ENCODE measurements at places on chromosomes 5 and 9. TPM values are rescaled to one million over a fixed set of nuclear protein-coding genes. Genes with fewer than 3 reads are reported as not detected.
A peak's percentile ranks its signal among the peaks of the same experiment; 100 is the strongest.

The LCNL1 gene
- total RNA-seq, result not detected

- DNase-seq, result no peak
- H3K4me1 ChIP-seq, result no peaks in the 10 kb centered on the region
- H3K27me3 ChIP-seq, result peaks cover 3% of the 10 kb centered on the region
- H3K36me3 ChIP-seq, result no peaks in the 10 kb centered on the region
- H3K4me3 ChIP-seq, result no peak overlapping the region
Measured at GRCh38 chr9:87063246-87063645, 115.9 kb upstream of the GAS1 start.

- no peaks in the 10 kb centered on the region for H3K4me1 ChIP-seq
- no peak for DNase-seq
- peaks cover 2% of the 10 kb centered on the region for H3K27me3 ChIP-seq
- H3K27ac ChIP-seq, result no peak overlapping the region
- peaks cover 6% of the 10 kb centered on the region for H3K36me3 ChIP-seq
Measured at GRCh38 chr9:14133394-14133793, 180.5 kb downstream of the NFIB start.

DNA sequence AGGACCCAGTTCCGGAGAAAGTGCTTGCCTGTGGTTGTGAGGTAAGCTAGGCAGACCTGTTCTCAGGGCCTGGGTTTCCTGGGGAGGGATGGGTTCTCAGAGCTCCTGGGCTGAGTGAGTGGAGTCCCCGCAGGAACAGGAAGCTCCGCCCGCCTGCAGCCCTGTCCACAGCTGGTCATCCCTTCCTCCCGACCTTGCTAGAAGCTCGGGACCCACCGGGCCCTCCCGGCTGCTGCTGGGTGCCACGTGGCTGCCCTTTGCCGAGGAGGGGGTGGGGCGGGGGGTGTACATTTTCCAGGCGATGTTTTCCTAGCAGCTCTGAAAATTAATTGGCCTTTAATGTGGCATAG is 198.1 kb downstream of the C9orf50 start:
- peaks cover 4% of the 10 kb centered on the region for H3K4me1 ChIP-seq
- peaks cover 9% of the 10 kb centered on the region for H3K27me3 ChIP-seq
- no peak for DNase-seq
- H3K36me3 ChIP-seq, result no peaks in the 10 kb centered on the region
- H3K27ac ChIP-seq, result no peak overlapping the region
- no peak overlapping the region for H3K4me3 ChIP-seq

The SHISAL2B gene
- 1.4 TPM for total RNA-seq

The PCDHA9 gene
- 1.7 TPM for total RNA-seq

DNA sequence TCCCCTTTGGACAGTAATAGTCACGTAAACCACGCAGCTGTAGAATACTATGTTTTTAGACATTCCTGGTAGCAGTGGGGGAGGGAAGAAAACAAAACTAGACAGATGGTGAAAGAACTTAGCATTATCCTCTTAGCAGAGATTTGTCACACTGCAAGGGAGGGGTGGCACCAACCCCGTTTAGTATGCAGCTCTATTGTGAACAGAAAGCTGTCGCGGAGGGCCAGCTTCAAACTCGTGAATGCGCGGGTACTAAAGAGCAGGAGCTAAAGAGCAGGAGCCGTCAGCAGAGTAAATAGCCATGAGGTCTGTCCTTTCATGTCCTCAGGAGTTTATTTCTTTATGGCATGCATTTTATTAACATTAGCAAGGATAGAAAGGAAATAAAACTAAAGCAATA is 141.9 kb upstream of the SLC12A2 start:
- no peak overlapping the region for H3K4me3 ChIP-seq
- no peaks in the 10 kb centered on the region for H3K36me3 ChIP-seq
- peaks cover 22% of the 10 kb centered on the region for H3K4me1 ChIP-seq
- peak; percentile 8 for DNase-seq

GRCh38 chr5:137375741-137376526 is 123.2 kb downstream of the SPOCK1 start:
- H3K27me3 ChIP-seq, result no peaks in the 10 kb centered on the region
- no peak overlapping the region for H3K27ac ChIP-seq
- H3K4me3 ChIP-seq, result no peak overlapping the region

DNA sequence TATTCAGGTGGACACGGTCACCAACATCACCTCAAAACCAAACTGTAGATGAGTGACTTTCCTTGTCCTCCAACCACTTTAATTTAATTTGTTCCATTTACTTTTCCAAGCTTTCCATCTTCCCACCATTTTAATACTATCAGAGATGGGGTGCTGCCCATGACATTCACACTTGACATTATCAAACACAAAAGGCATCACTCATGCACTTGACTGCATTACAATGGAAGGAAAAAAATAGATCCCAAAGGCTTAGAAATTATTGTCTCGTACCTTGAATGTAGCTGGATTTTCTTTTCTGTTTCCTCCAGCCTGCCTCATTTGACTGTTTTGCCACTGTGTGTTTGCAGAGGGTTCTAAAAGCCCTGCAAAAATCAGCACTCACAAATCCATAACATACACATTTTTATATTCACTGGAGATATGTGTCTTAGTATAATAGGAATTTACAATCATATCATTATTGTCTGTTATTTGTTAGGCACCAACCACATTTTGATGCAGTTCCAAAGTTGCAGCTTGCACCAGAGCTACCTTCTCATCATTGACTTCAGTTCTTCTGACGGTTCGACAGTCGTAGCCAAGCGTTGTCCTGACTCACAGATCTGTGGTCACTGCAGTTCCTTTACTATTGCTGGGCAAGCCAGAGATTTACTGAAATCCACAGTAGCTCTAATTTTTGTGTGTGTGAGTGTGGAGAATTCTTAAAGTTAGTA is 712.3 kb upstream of the WWC1 start:
- no peak for DNase-seq
- peaks cover 3% of the 10 kb centered on the region for H3K4me1 ChIP-seq
- H3K4me3 ChIP-seq, result no peak overlapping the region
- no peak overlapping the region for H3K27ac ChIP-seq
- H3K36me3 ChIP-seq, result no peaks in the 10 kb centered on the region

The DNAJB5 gene
- total RNA-seq, result 20.4 TPM

DNA sequence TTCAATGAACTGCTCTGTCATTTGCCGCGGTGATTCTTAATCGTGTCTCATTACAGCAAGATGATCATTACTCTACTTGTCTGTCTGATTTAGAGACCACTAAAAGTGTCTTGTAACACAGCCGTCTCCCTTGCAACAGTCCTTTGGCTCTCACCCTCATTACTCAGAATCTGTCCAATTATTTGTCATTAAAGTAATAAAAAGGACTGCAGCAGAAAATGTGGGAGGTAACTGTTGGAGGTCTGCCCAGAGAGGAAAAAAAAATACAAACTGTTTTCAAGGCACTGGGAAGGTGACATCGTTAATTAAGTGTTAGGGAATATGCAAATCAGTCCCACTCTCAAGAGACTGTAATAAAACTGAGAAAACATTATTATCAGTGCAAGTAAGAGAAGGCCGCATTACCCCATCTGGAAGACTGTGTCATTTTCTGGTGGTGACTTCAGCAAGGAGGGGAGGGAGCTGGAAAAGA is 281.0 kb downstream of the RASEF start:
- no peak overlapping the region for H3K4me3 ChIP-seq
- no peaks in the 10 kb centered on the region for H3K4me1 ChIP-seq
- H3K27ac ChIP-seq, result no peak overlapping the region

GRCh38 chr5:107011605-107012004 is 659.1 kb downstream of the EFNA5 start:
- H3K36me3 ChIP-seq, result no peaks in the 10 kb centered on the region
- H3K27me3 ChIP-seq, result no peaks in the 10 kb centered on the region
- no peak overlapping the region for H3K4me3 ChIP-seq
- DNase-seq, result no peak

DNA sequence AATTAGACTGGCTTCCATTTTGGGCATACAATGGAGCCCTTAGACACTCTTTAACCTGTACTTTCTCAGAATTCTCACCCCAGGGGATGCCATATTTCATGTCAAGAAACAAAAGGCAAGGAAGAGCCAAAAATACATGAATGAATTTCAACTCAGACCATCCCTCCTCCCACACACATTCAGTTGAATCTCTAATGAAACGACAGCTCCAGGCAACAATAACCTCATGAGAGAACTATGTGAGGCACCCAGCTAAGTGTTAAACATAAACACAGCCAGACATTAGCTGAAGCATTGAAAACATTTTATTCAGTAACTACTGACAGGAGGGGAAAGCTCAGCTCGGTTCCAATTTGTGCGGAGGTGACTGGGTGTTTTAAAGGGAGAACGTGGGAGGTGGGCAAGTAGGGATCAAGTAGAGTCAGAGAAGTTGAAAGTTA is 1359.1 kb upstream of the CDH9 start:
- no peaks in the 10 kb centered on the region for H3K36me3 ChIP-seq
- H3K27me3 ChIP-seq, result peaks cover 1% of the 10 kb centered on the region
- DNase-seq, result no peak
- H3K4me1 ChIP-seq, result peaks cover 6% of the 10 kb centered on the region

DNA sequence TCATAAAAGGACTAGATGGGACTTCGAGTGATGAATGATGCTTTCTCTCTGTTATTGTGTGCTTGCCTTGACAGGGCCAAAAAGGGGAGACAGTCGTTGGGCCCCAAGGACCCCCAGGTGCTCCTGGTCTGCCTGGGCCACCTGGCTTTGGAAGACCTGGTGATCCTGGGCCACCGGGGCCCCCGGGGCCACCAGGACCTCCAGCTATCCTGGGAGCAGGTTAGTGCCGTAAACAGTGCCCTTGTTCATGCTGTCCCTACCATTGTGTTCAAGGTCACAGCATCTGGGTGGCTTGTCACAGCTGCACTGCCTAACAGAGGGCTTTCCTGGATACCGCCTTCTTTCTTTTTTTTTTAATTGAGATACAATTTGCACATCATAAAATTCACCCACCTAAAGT is 48.7 kb upstream of the TGFBR1 start:
- H3K4me3 ChIP-seq, result no peak overlapping the region
- peaks cover 25% of the 10 kb centered on the region for H3K36me3 ChIP-seq

DNA sequence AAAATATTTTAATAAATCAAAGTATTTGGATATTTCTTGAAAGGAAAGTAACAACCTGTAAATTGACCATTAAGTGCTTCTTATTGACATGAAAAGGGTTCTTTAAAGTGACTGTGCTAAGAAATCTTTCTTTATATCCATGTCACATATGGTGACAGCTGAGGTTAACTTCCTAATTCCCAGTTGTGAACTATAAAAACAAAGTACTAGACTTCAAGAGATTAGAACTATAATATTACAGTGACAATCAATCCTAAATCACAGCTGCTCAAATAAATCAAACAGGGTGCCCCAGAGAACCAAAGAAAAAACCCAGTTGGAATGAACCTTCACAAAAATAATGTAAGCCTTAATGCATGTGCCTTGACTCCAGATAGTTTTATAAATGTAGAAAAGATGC is 332.6 kb upstream of the PDE4D start:
- H3K27ac ChIP-seq, result no peak overlapping the region
- H3K27me3 ChIP-seq, result no peaks in the 10 kb centered on the region
- H3K36me3 ChIP-seq, result no peaks in the 10 kb centered on the region
- peaks cover 4% of the 10 kb centered on the region for H3K4me1 ChIP-seq
- H3K4me3 ChIP-seq, result no peak overlapping the region
- no peak for DNase-seq

- H3K4me3 ChIP-seq, result peak overlapping the region; percentile 99
- H3K27me3 ChIP-seq, result peaks cover 20% of the 10 kb centered on the region
- H3K4me1 ChIP-seq, result peaks cover 40% of the 10 kb centered on the region
- peak; percentile 41 for DNase-seq
Measured at GRCh38 chr9:34047864-34048726, 592 bp downstream of the UBAP2 start.

The TMEM252 gene
- not detected for total RNA-seq

The CDK7 gene
- total RNA-seq, result 21.4 TPM

DNA sequence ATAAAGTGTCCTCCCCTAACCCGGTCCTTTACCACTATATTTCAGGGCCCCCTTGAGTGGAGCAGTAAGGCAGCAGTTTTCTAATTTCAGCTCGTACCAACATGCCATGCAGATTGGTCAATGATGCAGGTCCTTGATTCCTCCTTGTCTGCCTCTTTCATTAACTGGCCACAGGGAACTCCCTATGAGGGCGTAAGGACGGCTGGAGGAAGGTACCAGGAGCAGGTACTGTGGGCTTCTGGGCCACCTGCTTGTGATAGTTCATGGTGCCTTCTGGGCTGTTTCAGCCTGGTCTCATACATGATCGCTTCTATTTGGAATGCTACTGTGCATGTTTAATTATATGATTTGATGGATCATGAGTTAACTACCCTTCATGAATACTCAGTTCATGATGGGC is 9.4 kb upstream of the ZFR start:
- no peak overlapping the region for H3K27ac ChIP-seq
- no peak overlapping the region for H3K4me3 ChIP-seq
- H3K4me1 ChIP-seq, result peaks cover 11% of the 10 kb centered on the region
- no peak for DNase-seq
- peaks cover 3% of the 10 kb centered on the region for H3K27me3 ChIP-seq
- no peaks in the 10 kb centered on the region for H3K36me3 ChIP-seq

DNA sequence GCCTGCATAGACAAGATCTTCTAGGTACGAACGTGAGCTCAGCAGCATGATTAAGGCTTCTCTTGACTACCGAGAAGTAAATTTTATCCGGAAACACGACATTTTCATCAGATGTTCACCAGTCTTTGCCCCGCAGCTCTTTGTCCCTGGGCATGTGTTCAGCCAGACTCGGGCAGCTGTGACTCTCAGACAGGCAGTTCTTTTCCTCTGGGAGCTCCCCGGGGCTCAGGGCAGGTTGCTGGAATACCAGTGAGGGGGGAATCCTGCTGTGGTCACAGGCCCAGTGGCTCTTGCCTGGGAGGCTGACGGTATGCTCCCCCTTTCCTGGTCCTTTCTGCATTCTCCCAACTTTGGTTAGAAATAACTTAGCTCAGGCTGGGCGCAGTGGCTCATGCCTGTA is 186.1 kb downstream of the GNA14 start:
- DNase-seq, result no peak
- no peaks in the 10 kb centered on the region for H3K36me3 ChIP-seq
- no peak overlapping the region for H3K4me3 ChIP-seq
- peaks cover 6% of the 10 kb centered on the region for H3K27me3 ChIP-seq
- peaks cover 8% of the 10 kb centered on the region for H3K4me1 ChIP-seq
- no peak overlapping the region for H3K27ac ChIP-seq

- no peaks in the 10 kb centered on the region for H3K27me3 ChIP-seq
- no peak overlapping the region for H3K27ac ChIP-seq
- DNase-seq, result no peak
- H3K4me3 ChIP-seq, result no peak overlapping the region
- H3K36me3 ChIP-seq, result no peaks in the 10 kb centered on the region
Measured at GRCh38 chr5:165304193-165304827, 1798.9 kb downstream of the MAT2B start.

DNA sequence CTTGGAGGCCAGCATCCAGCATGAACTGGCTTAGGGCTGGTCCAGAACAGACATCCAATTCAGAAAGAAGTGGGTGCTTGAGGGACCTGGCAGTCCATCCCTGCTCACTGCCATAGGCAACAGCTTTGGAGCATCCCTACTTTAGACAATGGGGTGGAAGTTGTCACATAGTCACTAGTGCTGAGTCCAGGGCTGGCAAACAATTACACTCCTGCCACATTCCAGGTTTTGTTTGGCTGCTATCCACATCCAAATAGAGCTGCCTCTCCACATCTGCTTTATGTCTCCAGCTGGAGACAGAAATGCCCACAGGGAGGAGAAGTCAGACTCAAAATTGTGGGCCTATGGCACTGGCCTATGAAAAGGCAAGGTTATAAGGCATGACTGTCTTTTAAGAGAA is 7.0 kb downstream of the FSTL4 start:
- H3K4me1 ChIP-seq, result peaks cover 66% of the 10 kb centered on the region
- no peak overlapping the region for H3K27ac ChIP-seq
- DNase-seq, result no peak

The CEL gene
- total RNA-seq, result 4.2 TPM

GRCh38 chr9:38435521-38435920 is 11.3 kb upstream of the IGFBPL1 start:
- no peak for DNase-seq
- peaks cover 9% of the 10 kb centered on the region for H3K27me3 ChIP-seq
- no peak overlapping the region for H3K4me3 ChIP-seq
- peaks cover 27% of the 10 kb centered on the region for H3K4me1 ChIP-seq
- H3K27ac ChIP-seq, result no peak overlapping the region

Data from endothelial cell (in vitro differentiated cells).